Lung (tissue), 17 donors: ENCODE measurements at places on chromosomes 6 and 20.

- peak; percentile 42 for DNase-seq
Measured at GRCh38 chr20:35854713-35855348, 83.0 kb downstream of the PHF20 start.

DNA sequence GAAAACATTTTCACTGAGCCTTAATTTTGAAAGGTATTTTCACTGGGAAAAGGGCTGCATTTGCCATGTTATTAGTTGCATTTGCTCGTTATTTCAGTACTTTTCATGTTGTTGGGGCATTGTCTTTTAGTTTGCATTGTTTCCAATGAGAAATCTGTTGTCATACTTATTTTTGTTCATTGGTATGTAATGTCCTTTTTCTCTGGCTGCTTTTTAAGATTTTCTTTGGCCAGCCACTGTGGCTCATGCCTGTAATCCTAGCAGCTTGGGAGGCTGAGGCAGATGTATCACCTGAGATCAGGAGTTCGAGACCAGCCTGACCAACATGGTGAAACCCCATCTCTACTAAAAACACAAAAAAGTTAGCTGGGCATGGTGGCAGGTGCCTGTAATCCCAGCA lies 379.9 kb downstream of the SAMD5 start:
- no peak for DNase-seq

DNA sequence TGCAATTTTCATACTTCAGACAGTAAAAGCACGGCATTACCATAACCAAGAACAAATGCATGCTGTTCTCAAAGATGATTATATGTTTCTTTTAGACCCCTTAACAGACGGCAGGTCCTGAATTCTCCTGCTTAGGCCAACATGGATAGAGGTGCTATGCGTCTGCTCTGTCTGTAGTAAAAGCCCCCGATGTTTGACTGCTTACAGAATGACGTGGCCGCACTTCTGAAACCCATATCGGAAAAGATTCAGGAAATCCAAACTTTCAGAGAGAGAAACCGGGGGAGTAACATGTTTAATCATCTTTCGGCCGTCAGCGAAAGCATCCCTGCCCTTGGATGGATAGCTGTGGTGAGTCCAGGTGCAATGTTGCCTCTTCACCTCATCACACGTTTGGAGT lies 93.1 kb upstream of the FAM8A1 start:
- no peak for DNase-seq

DNA sequence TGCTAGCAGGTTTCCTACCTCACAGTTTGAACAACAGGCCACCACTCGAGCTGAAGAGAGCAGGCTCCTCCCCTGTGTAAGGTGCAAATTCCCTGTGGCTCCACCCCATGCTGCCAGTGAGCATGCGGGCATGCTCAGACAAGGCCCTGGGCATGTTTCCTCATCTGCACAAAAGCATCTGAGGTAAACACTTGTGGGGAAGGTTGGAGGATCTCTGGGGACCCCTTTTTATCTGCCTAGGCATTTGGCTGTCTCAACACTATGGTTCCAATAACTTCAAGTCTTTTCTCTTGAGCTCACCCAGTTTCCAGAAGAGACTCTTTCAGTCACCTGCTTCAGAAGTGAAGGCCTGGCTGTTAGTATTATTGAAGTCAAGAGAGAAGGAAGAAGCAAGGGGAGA lies 9.4 kb downstream of the C6orf58 start:
- no peak for DNase-seq

- DNase-seq = no peak
Measured at GRCh38 chr6:108170332-108171290, 4.8 kb downstream of the NR2E1 start.

DNA sequence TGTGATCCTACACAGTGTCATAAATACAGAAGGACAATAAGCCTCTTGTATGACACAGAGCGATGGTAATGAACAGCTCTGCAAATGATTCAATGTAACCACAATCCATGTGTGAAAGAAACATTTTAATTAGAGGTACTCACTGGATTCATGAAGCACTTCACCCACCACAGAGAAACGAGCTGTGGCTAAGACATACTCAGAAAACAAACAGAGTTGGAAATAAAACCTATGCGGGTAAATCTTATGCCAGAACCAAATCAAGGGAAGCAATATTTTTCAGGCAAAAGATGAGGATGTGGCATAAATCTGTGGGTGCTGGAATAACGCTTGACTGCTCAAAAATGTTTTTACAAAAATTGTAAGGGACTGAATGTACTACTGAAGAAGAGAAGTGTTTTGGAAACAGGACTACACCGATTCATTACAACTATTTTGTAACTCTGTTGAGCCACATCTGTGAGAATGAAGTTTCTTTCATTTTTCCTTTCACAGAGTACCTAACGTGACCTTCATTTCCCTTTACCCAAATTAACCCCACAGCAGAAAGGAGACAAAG lies 112.1 kb downstream of the WDR27 start:
- no peak for DNase-seq

DNA sequence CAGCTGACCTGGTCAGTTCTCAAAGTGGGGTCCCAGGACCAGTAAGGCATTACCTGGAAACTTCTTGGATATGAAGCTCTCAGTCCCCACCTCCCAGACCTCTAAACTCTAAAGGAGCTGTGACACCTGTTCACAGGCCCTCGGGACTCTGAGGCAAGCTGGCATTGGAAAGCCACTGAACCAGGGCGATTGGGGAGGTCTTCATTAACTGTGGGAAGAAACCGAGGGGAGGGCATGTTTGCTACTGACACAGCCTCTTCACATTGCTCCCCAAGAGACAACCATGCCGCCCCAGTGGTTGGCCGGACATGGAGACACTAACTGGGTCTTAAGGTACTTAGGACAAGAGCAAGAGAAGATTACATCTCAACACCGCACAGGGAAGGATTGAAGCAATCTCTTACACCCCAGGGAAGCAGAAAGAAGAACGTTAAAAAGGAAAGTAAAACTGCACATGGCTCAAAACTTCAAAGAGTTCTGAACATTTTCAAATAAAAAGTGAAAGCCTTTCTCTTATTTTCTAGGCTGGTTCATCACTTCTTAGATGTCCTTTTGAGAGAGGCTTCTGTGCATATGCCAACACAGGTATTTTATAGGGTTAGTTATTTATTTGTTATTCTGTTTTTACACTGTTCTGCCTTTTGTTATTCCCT lies 210.0 kb upstream of the CST7 start:
- DNase-seq = no peak

DNA sequence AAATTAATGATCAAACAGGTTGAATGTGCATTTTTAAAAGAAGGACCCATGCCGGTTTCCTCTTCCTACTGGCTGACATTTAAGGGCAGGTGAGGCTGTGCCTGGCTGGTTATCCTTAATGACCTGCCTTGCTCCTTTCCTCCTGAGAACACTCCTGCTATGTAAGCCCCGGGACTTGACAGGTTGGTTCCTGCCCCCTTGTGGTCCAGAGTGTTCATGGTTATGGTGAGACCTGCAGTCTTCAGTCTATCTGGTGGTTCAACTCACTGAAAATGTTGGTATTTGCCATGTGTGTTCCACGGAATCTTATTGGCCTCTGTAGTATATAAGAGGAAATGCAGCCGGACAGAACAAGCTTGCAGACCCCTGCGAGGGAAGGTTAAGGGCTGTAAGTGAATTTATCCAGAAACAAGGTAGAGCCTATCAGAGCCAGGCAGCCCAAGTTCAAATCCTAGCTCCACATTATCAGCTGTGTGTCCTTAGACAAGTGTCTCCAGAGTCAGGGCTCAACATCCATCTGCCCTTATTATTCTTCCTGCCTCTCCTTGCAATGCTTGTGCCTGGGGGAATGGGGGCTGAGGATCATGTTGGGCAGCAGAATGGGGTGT lies 5.2 kb upstream of the BPIFA3 start:
- peak; percentile 51 for DNase-seq

GRCh38 chr6:109013656-109014305 lies 80.9 kb downstream of the SESN1 start:
- DNase-seq = no peak

- DNase-seq = no peak
Measured at GRCh38 chr6:23327621-23328020, 758.3 kb downstream of the HDGFL1 start.

GRCh38 chr6:31403283-31404060 lies at the start of gene MICA:
MICA (plus strand) TSS chr6:31403595; CDS start chr6:31403633, 38 bp downstream.
- DNase-seq = peak; percentile 90

DNA sequence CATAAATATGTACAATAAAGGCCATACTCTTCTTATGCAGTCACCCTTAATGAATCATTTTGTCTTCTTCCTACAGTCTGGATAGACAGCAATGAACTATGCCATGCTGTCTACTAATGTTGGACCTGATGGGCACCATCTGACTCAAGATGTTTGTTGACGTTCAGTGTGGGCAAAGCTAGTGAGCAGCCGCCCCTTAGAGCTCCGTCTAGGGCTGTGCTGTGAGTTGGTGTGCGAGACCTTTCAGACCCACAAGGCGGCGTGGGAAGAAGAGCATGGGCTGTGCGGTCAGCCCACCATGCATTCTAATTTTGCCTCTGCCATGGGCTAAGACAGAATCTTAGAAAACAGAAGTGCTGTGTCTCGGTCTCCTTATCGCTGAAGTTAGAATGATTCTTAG lies 829.4 kb downstream of the QKI start:
- DNase-seq = no peak

GRCh38 chr6:29696147-29697125 lies 15.5 kb upstream of the ZFP57 start:
- no peak for DNase-seq

DNA sequence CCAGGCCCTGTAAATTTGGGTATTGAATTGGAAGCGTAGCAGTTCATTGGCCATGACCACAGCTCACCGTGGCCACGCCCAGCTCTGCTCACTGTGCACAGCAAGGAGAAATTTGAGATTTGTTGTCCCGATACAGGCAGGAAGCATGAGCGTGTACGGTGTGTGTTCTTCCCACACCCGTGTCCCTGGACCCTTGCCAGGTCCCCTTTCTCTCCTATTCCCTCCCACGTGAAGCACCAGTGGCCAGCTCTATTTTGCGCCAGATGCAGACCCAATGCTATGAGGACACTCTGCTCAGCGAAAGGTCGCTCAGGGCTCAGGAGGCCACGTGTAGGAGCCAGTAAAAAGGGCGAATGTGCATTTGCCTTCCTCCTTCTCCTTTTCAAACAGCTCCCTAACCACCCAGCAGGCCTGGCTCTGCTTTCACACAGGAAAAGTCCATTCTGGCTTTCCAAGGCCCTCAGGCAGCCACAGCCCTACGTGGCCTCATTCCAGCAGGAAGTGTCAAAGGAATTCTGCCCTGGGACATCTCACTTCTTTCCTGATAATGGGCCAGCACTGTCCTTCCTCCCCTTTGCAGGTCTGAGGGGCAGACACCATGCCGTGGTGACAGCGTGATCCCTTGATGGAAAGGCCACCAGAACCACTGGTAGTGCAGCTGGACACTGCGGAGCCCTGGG lies 499.2 kb upstream of the CDH4 start:
- peak; percentile 47 for DNase-seq

GRCh38 chr6:158061709-158062461 lies 80.2 kb downstream of the SYNJ2 start:
- DNase-seq = no peak

DNA sequence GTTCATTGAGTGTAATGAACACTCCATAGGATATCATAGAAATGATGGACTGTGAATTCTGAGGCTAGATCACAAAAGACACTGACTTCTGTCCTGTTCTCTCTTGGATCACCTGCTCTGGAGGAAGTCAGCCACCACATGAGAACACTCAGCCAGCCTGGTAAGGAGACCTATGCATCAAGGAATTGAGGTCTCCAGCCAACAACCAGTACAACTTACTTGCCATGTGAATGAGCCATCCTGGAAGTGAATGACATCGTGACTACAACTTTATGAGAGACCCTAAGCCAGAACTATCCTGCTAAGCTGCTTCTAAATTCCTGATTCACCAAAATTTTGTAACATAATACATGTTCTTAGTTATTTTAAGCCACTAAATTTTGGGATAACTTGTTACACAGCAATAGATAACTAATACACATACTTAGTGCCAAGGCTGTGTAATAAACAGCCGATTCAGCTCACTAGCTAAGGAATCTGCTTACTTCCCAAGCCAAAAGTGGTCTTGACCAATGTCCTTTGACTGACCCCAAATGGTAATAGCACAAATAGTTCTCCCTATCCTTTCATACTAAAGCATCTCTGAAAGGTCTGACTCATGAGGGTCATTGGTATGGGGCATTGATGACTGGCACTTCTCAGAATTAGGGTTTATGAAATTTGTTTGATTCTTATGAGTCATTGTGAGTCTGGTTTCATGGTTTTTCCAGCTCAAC lies 6.9 kb upstream of the CTNNBL1 start:
- DNase-seq = no peak

DNA sequence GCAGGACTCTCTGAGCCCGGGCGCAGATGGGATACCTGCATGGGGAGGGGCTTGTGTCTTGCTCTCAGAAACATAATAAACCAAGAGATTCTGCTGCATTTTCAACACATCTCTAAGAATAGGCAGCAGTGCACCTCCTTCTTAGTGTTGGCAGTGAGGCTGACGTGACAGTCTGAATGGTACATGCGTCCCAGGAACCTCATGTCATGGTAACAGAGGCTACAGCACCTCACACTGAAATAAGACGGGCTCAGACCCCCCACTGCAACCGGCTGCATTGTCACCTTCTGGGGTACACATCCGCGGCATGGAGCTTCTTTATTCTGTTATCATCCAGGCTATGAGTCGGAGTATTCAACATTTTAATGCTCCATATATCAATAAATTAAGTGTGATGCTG lies 397.3 kb upstream of the AGPAT4 start:
- no peak for DNase-seq

GRCh38 chr6:169701954-169702839 lies at the start of the genes C6orf120 and WDR27:
C6orf120 (plus strand) TSS chr6:169702126; CDS start chr6:169702460, 334 bp downstream.
WDR27 (minus strand) TSS chr6:169702029; CDS start chr6:169689005, 13,024 bp downstream.
- peak; percentile 98 for DNase-seq

- DNase-seq = no peak
Measured at GRCh38 chr20:19137641-19138040, 74.8 kb upstream of the SLC24A3 start.

GRCh38 chr6:130893277-130893676 lies 66.1 kb downstream of the SMLR1 start:
- DNase-seq = no peak

DNA sequence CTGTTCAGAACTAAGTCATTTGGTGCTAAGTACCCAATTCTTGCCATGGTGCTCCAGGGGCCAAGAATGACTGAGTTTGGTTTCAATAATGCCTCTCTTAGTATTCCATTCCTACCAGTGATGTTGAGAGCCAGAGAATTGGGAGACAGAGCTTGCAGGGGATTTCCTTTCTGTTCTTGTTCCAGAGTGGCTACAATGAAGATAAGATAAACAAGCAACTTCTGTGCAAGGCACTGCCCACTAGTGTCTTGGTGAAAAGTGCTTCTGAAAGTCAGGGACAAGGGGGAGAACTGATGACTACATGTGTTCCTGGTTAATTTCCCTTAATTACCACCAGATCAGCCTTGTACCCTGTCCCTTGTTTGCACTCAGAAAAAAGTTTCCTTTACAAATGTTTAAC lies 421.6 kb downstream of the BCKDHB start:
- DNase-seq = no peak
